ENCODE measurements at places on chromosomes 1 and 21.

DNA sequence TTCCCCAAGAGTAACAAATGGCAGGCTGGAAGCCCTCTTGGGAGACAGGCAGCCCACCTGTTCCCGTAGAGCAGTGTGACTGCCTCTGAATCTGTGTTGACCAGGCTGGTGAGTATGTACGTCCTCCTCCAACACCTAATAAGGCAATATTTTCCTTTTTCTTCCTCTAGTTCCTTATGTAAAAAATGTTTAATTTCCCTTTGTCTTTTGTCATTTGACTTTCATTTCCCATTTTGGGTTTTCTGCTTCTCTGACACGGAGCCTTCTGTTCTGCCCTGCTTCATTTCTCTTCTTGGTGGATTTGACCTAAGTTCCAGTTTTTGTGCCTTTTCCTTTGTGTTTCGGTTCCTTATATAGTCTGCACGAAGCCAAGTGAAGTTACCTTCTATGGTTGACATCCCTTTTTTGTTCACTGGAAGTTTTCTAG is 65.8 kb upstream of the ATF3 start:
- DNase-seq: no peak

DNA sequence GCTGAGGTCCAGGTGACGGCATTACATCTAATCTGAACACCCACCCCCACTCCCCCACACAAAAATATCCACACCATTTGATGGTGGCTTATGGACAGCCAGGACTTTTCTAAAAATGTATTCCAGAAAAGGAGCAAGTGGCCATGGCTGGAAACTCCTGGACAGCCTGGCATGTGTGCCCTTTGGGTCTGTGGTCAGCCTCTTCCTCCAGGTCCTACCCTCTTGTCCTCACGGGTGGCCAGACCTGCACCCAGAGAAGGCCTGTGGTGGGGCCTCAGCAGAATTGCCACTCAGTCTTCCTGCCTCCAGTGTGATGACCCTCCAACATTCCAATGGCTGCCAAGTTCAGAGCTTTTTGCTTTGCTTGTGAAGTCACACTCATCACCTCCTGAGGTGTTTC is 600.6 kb downstream of the AJAP1 start:
- no peak for DNase-seq

DNA sequence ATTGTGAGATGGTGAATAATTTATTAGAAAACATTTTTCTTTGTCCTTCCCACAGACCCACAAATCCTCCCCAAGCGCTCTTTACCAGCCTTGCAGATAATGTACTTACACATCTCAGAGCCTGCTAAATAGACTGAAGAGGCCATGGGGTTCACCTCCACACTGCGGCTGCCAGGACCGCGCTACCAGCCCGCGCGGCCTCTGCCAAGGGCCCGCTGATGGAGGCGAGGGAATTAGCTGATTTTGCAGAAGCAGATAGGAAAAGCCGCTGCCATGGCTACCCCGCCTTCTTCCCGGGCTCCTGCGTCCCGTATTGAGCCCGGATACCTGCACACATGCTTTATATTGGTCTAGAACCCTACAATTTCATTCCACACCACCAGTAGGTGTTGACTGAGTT is 248.0 kb upstream of the FOXD3 start:
- DNase-seq: no peak

DNA sequence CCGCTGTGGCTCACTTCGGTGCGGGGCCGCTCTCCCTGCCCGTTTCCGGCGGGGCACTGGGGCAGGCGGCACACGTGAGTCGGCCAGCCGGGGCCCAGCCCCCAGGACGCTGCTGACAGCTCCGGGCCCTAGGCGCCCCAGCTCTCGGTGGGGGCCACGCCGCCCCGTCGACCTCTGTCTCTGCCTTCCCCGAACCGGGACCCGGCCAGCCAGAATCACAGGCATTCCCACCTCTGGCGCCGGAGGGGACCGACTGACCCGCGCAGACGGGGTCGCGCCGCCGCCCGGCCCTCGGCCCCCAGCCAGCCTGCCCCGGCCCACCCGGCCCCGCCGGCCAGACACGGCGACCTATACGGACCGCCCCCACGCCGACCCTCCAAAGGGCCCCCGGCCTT is 755 bp downstream of the SCMH1 start:
- peak; percentile 38 for DNase-seq

GRCh38 chr1:209688746-209689234 is 13.6 kb downstream of the G0S2 start:
- DNase-seq: no peak

- DNase-seq: peak; percentile 64
Measured at GRCh38 chr21:36028127-36029069, 31.9 kb downstream of the SETD4 start.

- no peak for DNase-seq
Measured at GRCh38 chr1:12039164-12039525, 19.8 kb downstream of the MIIP start.

DNA sequence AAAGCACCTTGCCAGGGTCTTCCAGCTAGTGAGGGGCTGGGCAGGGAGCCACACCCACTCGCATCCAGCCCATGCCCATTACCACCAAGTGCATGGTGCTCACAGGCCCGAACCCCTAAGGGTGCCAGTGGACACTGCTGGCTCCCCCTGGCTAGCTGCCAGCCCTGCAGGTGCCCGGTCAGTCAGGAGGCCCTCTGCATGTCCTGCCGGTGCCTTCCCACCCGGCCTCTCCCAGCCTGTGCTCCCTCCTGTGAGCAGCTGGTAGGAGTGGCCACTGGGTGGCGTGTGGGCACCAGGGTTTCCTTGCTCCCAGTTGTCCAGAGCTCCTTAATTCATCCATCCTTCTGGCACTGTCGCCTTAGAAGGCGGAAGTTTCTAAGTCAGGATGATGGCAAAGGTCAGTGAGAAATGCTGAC is 33.4 kb downstream of the QSOX1 start:
- no peak for DNase-seq

DNA sequence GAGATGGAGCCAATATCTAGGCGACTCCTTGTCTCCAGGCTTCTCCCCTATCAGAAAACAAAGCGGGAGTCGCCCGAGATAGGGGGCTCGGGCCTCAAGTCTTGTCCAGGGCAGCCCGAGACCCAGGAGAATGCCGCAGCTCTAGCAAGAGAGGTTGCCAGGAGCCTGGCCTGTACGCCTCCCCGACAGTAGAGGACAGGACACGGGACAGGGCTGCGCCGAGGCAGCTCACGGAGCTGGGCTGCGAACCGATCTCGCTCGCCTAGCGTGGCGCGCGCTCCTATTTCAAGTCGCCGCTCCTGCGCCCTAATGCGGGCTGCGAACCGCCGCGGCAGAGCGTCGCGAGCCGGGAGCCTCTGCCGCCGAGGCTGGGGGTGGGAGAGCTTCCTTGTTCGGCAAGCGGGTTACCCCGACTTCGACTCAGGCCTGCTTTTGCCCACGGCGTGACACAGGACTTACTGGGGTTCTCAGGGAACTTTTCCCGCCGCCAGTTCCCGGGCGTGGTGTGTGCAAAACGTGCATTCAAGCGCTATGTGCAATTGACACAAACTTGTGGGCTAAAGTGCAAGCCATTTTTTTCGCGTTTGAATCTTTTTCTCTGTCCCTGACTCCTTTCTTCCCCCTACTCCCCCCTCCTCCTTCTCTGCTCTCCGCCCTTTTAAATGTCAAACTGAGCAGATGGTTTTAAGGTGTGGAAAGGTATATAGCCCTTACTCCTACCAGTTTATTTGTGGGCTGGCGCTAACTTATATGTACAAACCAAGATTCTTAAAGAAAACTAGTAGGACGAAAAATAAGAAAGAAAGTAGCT is 2.4 kb upstream of the PROX1 start:
- DNase-seq: no peak

DNA sequence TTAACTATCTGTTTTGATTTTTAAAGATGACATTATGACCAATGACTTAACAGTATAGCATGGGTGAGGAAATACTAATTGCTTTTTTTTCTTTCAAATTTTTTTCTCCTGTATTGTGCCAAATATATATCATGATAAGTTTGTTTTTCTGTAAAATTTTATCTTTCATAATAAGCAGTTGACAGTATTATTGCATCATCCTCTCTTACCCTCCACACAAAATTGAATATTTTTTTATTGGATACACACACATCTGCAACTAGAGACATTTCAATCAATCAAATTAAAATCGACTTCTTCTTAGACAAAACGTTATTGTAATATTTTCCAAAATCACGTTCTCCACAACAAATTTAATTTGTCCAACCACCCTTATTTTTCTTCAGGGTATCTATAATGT is 330.4 kb upstream of the BRINP3 start:
- no peak for DNase-seq

DNA sequence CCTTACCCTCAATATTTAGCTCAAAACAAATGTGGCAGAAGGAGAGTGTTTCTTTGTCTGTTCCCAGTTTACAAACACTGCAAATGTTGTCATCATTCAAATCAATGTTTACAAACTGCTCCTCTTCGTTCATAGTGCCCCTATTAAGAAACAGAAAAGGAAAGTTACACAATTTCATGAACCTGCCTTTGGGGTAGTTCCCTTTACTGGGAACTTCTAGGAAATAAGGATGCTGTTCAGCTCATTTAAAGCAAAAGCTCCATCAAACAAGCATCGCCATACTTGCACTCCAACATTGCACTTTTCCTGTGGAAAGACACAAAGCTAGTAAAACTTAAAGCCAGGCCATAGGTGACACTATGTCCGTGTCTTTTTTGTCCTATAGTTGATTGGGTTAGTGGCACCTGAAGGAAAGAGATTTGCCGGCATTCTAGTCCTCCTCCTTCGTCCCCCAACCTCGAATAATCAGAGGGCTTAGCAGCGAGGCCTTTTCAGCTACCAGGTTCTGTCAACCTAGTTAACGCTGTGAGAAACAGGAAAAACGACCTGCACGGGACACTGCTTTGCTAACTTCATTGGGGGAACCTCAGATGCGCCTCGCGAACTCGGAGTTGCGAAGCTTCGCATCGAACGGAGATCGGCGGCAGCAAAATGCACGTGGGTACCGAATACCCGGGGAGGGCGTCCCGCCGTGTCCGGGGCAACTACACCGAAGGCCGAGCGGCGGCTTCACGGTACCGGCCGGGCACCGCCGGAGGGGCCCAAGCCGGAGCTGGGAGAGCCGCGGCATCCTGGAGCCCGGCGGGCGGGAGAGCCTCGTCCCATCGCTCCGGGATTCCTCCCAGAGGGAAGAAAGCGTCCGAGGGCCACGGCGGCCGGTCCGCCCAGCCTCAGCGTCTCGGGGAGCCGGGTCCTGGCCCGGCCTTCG is 706 bp downstream of the C21orf91 start:
- peak; percentile 25 for DNase-seq

- DNase-seq: no peak
Measured at GRCh38 chr1:41467673-41468072, 16.8 kb downstream of the EDN2 start.

- DNase-seq: no peak
Measured at GRCh38 chr1:29586991-29587745, 350.8 kb downstream of the PTPRU start.

DNA sequence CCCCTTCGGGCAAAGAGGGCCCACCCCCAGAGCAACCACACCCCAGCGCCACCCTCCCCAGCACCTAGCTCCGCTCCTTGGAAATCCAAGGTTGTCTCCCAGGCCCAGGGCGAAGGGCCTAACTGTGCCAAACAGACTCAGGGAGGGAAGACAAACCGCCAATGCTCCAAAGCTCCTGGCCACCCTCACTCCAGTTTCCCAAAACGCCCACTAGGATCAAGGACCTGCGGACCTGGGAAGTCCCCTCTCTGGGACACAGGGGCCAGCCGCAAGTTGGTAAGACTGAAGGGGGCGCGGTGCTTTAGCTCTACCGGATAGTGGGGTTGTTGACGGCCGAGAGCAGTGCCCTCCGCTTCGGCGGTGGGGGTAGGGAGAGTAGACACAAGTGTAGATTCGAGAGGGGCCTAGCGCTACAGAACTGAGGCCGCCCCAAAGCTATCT is 581 bp downstream of the IRF6 start:
- DNase-seq: no peak

GRCh38 chr1:91555821-91556531 is 55.3 kb downstream of the CDC7 start:
- DNase-seq: peak; percentile 36

DNA sequence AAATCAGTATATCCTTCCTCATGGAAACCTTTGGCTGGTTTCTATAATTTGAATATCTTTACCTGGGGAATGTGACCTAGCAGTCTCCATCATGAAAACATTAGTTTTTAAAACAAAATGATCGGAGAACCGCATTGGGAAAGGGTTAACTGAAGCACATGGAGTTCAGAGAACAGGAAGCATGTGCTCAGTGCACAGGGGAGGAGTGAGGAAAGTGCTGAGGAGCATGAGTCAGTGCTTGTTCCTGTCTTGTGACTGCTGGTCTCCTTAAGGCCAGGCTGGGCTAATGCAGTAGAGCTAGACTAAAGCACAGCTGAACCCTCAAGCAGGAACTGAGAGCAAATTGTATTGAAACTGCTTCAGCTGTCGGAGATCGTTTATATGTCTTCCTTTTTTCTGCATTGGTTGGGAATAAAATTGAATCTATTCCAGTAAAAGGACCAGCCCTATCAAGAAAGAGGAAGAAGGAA is 5.8 kb downstream of the IFI16 start:
- DNase-seq: peak; percentile 53

DNA sequence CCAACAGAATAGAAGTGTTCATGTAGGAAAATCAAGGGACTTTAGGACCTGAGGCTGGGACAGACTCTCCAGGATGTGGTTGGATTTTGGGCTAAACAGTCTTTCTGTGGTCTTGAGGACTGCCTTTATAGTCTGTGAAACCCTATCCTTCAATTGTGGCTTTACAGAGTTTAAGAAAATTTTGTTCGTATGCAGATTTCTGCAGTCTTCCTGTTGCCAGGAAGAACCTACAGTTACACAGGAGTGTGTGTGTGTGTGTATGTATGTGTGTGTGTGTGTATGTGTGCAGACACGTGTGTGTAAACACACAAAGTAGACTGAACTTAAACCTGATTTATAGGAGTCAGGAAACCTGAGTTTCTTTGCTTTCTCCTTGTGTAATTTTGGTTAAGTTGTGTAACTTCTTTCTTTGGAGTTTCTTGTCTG is 22.8 kb downstream of the NEK7 start:
- DNase-seq: no peak
